NCI-H2171 (cell line): ENCODE measurements at places on chromosomes 12 and 14.

GRCh38 chr14:99708449-99708848 lies 24.4 kb downstream of the CYP46A1 start:
- no peak for DNase-seq

- DNase-seq = no peak
Measured at GRCh38 chr14:96459851-96460250, 42.3 kb upstream of the PAPOLA start.

GRCh38 chr12:18570543-18570942 lies 167.3 kb downstream of the PLCZ1 start:
- no peak for DNase-seq

- DNase-seq = no peak
Measured at GRCh38 chr14:53744857-53745256, 211.8 kb downstream of the BMP4 start.

GRCh38 chr12:7304456-7304855 lies 584 bp downstream of the ACSM4 start:
- no peak for DNase-seq

GRCh38 chr14:74503938-74504335 lies 10.4 kb downstream of the ISCA2 start:
- DNase-seq = no peak

DNA sequence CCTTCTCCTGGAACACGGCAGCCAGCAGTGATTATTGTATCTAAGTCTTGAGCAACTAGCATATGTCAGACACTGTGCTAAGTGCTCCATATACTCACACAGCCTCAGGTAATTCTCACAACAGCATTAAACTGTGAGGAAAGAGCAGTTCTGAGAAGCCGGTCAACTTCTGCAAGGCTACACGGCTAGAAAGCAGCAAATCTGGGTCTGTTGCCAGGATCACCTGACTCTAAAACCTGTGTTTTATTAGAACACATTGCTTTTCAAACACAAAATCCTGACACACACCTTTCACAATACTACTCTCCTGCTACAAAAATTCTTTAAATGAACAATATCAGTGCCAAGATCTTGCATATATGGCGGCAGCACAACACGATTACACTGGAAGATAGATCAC lies 49.8 kb upstream of the CRACR2A start:
- no peak for DNase-seq

DNA sequence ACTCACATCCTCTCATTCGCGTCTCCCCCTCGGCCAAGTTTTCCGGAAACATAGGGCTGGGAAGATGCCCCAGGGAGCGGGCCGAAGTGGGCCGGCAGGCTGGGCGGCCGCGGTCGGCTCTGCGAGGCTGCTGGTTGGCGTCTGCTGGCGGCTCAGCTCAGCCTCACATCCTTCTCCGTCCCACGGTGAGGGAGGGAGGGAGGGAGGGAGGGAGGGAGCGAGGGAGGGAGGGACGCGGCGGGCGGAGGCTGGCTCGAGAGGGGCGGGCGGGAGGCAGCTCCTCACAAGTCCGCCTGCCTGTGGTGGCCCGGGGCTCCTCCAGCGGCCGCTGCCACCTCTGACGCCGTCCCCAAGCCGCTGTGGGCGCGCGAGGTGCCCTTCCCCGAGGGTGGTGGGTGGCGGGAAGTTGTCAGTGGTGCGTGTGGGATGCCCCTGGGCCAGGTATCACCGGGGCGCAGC lies 93.8 kb downstream of the RFLNA start:
- DNase-seq = peak; percentile 71

- no peak for DNase-seq
Measured at GRCh38 chr12:95439461-95440230, 34.3 kb upstream of the METAP2 start.

- DNase-seq = no peak
Measured at GRCh38 chr14:90905531-90905930, 89.3 kb upstream of the TTC7B start.

GRCh38 chr12:81683881-81684280 lies 75.3 kb downstream of the PPFIA2 start:
- DNase-seq = no peak

DNA sequence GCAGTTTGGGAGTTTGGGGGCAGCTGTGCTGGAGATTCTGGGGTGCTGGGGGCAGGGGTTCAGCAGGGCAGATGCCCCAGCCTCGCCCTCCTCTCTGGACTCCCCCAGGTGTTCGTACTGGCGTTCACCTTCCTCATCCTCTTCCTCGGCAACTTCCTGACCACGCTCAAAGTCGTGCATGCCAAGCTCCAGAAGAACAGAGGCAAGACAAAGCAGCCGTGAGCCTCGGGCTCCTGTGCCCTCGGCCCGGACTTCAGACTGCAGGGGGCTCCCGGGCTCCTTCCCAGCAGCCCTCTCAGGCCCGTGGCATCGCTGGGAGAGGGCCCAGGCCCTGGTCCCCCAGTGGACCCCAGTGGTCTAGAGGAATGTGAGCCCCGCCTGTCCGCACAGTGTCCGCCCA lies 18.0 kb downstream of the RHOF start:
- no peak for DNase-seq

DNA sequence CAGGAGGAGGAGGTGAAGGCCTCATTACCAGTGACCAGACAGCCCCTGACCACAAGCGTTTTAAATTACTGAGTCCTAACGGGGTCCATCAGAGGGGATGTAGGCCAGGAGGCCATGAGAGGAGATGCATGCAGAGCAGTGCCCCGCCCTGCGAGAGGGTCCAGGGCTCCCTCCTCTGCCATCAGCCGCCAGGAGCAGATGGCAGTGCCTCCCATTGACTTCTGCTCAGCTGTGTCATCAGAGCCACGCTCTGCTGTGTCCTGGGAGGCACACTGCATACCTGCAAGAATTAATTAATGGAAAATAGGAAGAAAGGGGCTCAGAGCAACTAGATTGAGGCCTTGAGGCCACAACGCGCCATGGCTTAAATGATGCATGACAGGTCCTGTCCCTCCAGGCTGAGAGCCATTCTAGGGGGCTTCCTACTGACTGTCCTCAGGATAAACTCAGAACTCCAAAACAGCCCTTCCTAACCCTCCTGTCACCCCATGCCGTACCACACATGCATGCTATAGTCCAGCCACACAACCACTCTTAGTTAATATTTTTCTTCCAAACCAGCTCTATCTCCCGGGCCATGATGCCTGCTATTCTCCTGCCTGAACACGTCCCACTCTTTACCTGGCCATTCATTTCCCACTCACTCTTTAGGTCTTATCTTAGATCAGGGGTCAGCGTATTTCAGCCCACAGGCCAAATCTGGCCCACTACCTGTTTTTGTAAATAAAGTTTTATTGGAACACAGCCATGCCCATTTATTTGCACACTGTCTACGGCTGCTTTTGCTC lies 235.8 kb downstream of the KSR2 start:
- DNase-seq = peak; percentile 54

GRCh38 chr14:68612049-68612448 lies 180.8 kb downstream of the ZFP36L1 start:
- DNase-seq = no peak

GRCh38 chr12:15982471-15982870 lies 71.3 kb downstream of the DERA start:
- no peak for DNase-seq

GRCh38 chr12:26212988-26213387 lies 17.6 kb downstream of the SSPN start:
- no peak for DNase-seq

- no peak for DNase-seq
Measured at GRCh38 chr12:108240027-108240785, 98.9 kb downstream of the CMKLR1 start.

GRCh38 chr12:46356655-46357437 lies 15.7 kb downstream of the SLC38A2 start:
- no peak for DNase-seq

- no peak for DNase-seq
Measured at GRCh38 chr12:132747395-132747794, 14.2 kb downstream of the ANKLE2 start.

DNA sequence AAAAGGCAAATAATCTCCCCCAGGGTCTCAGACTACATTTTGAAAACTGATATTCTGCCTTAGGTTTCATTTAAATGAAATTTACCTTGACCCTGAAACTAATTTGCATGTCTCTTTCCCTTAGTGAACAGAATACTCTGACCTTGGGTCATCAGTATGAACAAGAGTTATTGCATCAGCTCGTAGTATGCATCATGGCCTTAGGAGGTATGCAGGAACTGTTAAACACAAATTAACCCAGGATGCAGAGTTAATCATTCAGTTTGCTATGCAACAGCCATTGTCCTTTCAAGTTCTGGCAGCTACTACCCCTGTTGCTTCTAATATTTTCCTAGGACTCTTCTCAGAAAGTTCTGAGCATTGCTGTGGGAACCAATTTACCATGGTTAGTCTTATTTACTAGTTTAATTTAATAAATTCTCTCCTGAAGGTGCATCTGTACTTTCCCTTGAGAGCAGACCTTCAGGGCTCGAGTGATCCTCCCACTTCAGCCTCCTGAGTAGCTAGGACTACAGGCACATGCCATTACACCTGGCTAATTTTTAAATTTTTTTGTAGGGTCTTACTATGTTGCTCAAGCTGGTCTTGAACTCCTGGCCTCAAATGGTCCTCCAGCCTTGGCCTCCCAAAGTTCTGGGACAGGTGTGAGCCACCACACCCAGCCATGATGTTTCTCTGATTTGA lies 126.7 kb downstream of the TTC6 start:
- DNase-seq = no peak

- no peak for DNase-seq
Measured at GRCh38 chr14:69755296-69755695, 11.6 kb upstream of the SRSF5 start.

DNA sequence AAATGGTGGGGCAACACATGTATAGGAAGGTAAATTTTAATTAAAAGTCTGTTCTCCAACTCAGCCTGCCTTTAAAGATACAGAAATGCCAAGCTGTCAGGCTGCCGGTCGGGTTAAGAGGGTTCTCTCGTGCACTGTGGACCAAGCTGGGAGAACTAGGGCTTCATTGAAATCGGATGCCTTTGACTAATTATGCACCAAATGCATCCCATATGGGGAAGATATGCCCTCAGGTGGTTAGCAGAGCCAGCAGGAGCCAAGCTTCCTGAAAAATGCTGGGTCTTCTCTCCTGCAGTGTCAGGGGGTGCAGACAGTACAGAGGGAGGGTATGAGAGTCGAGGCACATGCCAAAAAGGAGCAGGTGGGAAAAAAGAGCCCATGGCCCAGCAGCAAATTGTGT lies 236.1 kb downstream of the CACNA1C start:
- DNase-seq = peak; percentile 86

GRCh38 chr12:818733-819132 lies 66.4 kb downstream of the WNK1 start:
- DNase-seq = no peak

DNA sequence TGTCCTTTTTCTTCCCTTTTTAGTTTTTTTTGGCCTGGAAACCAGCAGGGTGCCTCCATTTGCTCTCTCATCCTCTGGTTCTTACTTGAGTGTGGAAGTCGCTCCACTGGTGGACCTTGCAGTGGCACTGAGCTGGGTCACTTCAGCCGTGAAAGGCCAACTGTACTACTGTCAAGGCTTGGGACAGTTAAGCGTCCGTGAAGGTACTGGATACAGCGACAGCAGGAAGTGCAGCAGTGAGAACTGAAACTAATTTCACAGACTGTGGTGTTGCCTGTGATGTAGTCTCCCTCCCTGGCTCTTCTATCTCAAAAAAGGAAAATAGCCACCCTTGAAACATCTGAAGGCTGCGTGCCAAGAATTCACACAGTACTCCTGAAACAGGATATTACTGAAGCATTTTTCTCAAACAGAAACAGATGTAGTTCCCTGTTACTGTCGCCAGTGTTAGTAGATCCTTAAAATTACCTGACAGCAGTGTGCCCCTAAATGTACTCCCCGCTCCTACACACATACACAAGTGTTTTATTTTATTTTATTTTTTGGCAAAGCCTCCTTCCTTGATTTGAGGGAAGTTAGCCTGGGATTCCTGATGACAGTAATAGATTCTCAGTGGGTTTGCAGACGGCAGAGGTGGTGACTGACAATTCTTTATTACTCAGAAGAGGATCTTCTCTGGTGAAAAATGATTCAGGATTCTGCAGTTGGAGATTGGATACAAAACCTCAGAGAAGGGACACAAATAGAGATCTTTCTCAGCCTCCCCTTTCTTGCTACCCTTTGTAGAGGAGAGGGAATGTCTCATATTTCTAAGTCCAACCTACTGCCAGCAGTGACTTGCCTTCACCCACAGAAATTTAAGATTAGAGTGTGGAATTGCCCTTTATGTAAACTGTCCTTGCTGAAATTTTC lies 4.4 kb downstream of the SUSD6 start:
- peak; percentile 65 for DNase-seq

- DNase-seq = no peak
Measured at GRCh38 chr12:31658471-31659086, 909 bp upstream of the ETFBKMT start.

DNA sequence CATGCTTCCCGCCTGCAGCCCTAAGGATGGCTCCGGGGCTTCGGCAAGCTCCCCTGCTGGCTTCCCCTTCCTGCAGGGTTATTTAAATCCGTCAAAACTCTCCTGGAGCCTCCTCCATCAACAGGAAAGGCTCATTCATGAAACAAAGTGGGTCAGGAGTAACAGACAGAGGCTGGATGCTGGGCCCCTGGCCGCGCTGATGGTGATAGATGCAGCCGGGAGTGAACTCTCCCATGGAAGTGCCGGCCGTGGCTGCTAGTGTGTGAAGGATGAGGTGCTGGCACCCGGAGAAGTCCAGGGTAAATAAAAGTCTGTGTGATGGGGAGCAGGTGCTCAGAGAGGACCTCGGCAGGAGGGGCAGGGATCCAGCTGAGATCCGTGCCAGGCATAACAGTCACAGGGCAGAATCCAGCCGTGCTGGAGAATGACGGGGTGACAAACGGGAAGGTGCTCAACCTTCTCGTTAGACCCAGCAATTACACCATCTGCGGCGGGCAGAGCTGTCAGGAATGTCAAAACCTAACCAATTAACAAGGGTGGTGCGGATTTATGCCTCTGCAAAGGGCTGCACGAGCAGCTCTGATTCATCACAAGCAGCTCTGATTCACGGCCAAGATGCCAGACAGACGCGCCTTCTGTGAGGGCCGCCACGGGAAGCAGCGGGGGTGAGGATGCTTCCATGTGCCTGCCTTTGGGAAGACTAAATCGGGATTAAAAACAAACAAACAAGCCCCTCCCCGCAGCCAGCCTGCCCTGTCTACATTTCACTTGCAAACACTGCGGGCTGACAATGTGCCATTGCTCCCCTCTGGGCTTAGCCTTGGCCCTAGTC lies 55.6 kb downstream of the SYNE3 start:
- peak; percentile 67 for DNase-seq

- no peak for DNase-seq
Measured at GRCh38 chr12:34291426-34291901, 269.2 kb downstream of the ALG10 start.
